DMS 273 treated with DMSO at 0.1 percent for 48 hours (cell line): ENCODE measurements at places on chromosomes 16 and 17.

- DNase-seq: no peak
Observed at GRCh38 chr16:56734429-56734828, 4.5 kb downstream of the NUP93 start.

DNA sequence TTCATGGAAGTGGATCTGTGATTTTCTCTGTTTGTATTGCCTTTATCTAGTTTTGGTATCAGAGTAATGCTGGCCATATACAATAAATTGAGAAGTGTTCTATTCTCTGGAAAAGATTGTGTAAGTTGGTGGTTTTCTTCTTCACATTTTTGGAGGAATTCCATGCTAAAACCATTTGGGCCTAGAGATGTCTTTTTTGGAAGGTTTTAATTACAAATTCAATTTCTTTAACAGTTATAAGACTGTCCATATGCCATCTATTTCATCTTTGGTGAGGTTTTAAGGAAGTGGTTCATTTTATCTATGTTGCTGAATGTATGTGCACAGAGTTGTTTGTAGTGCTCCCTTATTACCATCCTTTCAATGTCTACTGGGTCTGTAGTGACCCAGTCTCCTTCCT lies 46.0 kb downstream of the CACNG1 start:
- no peak for DNase-seq

- no peak for DNase-seq
Observed at GRCh38 chr17:31200287-31200686, 96.8 kb downstream of the OMG start.

DNA sequence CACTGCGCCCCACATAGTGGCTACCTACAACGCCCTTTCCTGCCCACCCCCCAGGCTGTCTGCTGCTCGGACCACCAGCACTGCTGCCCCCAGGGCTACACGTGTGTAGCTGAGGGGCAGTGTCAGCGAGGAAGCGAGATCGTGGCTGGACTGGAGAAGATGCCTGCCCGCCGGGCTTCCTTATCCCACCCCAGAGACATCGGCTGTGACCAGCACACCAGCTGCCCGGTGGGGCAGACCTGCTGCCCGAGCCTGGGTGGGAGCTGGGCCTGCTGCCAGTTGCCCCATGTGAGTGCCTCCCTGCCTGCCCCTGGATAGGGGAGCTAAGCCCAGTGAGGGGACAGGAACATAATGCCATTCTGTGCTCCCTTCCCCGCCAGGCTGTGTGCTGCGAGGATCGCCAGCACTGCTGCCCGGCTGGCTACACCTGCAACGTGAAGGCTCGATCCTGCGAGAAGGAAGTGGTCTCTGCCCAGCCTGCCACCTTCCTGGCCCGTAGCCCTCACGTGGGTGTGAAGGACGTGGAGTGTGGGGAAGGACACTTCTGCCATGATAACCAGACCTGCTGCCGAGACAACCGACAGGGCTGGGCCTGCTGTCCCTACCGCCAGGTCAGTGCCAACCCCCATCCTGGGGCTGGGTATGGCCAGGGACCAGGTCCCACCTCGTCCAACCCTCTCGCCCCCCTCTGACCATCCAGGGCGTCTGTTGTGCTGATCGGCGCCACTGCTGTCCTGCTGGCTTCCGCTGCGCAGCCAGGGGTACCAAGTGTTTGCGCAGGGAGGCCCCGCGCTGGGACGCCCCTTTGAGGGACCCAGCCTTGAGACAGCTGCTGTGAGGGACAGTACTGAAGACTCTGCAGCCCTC lies 7.1 kb downstream of the GRN start:
- DNase-seq: no peak

- DNase-seq: no peak
Observed at GRCh38 chr17:43768382-43768781, 9.8 kb upstream of the SOST start.

GRCh38 chr16:3304370-3304769 lies 860 bp downstream of the TIGD7 start:
- DNase-seq: no peak
